ENCODE measurements at places on chromosomes 13 and 19.

GRCh38 chr19:35126624-35126959, 8.3 kb downstream of the LGI4 start:
- no peak for DNase-seq

DNA sequence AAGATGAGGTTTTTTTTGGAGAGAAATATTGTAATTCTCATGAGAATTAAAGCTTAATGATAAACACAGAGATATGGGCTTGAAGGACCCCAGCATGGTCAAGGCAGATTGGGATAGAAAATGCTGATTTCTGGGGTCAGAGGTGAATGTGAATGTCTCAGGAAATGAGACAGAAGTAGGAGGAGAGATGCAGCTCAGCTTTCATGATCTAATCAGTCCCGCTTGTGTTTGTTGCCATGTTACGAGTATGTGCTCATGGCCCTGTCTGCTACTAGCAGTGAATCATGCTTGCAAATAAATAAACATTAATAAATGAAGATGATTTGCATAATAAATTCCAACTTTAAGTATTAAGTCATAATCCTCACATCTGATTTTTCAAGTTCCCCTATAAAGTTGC, 23.0 kb upstream of the NDFIP2 start:
- no peak for DNase-seq

DNA sequence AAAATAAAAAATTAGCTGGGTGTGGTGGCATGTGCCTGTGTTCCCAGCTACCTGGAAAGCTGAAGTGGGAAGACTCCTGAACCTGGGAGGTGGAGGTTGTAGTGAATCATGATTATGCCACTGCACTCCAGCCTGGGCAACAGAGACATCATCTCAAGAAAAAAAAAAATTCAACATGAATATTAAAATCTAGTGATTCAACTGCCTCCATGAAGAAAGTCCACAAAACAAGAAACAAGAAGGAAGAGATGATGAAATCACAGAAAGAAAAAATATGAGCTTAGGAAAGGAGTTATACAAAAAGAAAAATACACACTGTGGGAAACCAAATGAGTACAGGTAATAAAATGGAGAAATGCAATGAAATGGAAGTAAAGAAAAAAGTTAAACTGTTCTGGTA, 99.6 kb upstream of the SIAH3 start:
- DNase-seq = no peak

GRCh38 chr19:7869453-7869909, 4.7 kb downstream of the PRR36 start:
- no peak for DNase-seq

DNA sequence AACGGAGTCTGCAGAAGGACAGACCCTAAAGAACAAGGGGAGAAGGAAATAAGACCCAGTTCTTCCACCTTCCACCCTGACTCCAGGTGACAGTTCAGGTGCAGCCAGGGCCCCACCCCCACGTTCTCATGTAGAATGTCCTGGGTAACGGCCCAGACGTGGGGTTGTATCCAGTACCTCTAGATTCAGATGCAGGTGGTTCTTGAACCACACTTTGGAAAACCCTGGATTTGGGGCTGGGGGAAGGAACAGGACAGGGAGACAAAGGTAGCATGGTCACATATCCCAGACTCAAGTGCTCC, 2.2 kb downstream of the DMPK start:
- no peak for DNase-seq

DNA sequence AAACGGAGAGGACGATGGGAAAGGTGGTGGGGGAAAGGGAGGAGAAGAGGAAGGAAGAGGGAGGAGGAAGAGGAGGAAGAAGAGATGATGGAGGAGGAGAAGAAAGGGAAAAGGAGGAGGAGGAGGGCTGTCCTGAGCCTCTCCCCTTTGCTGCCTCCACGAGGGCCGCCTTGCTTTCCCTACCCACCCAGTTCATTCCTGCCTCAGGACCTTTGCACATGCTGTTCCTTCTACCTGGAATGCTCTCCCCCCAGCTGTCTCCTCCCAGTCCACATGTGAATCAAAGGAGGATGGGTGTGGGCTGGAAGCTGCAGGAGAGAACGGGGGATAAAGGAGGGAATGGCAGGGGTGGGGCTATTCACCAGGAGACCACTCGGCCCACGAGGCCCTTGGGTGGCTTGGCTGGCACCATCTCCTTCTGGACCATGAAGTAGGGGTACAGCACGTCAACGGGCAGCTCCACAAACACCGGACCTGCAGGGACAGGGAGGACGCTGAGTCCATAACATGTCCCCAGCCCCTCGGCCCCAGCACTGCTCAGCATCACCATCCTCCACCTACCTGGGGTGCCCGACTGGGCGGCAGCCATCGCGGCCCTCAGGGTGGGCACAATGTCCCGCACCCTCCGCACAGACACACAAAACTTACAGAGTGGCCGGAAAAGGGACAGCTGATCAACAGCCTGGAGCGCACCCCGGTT, 15.3 kb downstream of the SYDE1 start:
- DNase-seq = no peak

- DNase-seq = no peak
Observed at GRCh38 chr13:99975626-99976025, 4.1 kb upstream of the ZIC5 start.

- DNase-seq = no peak
Observed at GRCh38 chr13:51251480-51251879, 29.3 kb downstream of the FAM124A start.

GRCh38 chr19:32902448-32902847, 32.9 kb upstream of the SLC7A9 start:
- peak; percentile 55 for DNase-seq

DNA sequence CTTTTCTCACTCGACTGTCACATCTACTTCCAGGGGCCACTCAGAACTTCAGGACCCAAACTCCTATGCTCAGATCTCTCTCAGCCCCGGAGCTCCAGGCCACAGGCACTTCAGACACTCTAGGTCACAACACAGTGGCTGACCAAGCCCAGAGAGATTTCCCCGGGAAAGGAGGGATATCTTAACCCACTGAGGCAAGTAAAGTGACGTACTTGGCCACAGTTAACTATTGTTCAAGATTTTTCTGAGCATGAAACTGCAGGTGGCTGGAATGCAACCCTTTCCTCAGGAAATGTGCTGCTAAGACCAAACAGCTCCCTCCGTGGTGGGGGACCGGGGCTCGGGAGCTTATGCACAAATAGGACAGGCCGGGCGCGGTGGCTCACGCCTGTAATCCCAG, 23.9 kb downstream of the OPA3 start:
- no peak for DNase-seq

DNA sequence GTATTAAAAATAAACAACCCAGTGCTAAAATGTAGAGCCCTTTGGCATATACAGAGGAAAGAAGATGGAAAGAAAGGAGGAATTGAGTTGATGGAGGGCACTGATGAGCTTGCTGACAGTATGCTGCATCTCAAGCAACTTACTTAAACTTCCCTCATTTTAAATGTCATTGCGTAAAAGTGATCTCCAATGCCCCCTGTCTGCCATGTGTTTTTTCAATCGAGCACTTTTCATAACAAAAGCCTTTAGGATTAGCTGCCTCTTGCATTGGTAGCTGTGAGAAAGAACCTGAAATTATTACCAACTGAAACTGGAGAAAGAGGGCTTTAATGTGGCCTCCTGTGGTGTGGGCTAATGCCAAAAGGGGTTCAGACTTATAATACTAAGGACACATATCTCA, 541.6 kb downstream of the SUCLA2 start:
- DNase-seq = no peak

DNA sequence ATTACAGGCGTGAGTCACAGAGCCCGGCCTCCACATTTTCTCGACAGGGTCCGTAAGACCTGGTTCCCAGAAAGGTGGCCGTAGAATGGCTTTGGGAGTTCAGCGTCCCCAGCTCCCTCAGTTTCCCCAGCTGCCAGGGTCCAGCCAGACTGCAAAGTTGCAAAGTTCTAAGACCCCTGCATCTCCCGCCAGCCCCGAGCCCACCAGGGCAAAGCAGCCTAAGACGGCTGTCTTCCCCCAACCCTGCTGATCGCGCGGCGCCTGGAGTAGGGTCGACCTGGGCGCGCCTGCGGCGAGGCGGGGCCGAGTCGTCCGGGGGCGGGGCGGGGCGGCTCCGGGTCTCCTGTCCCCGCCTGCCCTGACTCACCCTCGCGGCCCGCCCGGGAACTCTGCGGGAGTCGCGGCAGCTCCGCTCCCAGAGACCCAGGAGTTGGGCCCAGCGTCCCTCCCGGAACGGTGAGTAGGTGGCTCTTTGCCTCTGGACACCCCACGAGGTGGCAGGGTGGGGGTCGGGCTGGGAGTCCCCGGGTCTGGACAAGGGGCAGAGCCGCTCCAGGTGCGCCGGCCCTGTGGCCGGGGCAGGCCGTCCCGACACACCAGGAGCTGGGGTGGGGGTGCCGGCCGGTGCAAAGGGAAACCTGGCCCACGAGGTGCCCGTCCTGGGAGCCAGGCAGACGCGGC, at the start of gene LRRC8E:
TSS of gene LRRC8E (plus strand) at position 366 of the 681 bp plus-strand sequence. CDS start 7,094 bp downstream, outside the sequence.
- DNase-seq = no peak

GRCh38 chr19:33755099-33756035, 41.3 kb upstream of the KCTD15 start:
- no peak for DNase-seq

- no peak for DNase-seq
Observed at GRCh38 chr19:609004-609346, 19.3 kb downstream of the HCN2 start.

- DNase-seq = no peak
Observed at GRCh38 chr19:5057860-5058259, 88.9 kb downstream of the KDM4B start.

GRCh38 chr13:45048890-45049407, 59.6 kb downstream of the GPALPP1 start:
- DNase-seq = no peak

GRCh38 chr13:51818276-51818675, 14.3 kb upstream of the DHRS12 start:
- no peak for DNase-seq

- DNase-seq = peak; percentile 5
Observed at GRCh38 chr19:4597975-4598671, 38.6 kb upstream of the SEMA6B start.

- DNase-seq = no peak
Observed at GRCh38 chr13:40389081-40389641, 277.3 kb downstream of the FOXO1 start.

- DNase-seq = no peak
Observed at GRCh38 chr13:53100394-53101063, 71.9 kb downstream of the OLFM4 start.

GRCh38 chr19:34475026-34475974, 6.3 kb upstream of the WTIP start:
- DNase-seq = no peak
